ENCODE measurements at places on chromosomes 4 and X.

DNA sequence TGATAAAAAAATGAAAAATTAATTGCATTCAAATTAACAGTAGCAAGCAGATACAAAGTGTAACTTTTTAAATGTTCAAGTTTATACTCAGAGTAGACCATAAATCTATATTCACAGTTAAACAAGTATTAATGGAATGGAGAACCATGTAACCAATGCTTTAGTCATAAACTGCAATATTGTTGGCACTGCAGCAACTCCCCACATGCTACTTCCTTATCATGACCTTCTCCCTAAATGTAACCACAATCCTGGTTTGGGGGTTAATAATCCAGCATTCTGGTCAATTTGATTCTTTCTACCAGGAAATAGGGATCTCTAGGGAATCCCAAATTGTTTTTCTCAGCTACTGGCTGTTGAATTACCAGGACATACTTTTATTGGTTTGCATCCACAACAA, 223.9 kb upstream of the DCAF8L1 start:
- DNase-seq, result no peak

DNA sequence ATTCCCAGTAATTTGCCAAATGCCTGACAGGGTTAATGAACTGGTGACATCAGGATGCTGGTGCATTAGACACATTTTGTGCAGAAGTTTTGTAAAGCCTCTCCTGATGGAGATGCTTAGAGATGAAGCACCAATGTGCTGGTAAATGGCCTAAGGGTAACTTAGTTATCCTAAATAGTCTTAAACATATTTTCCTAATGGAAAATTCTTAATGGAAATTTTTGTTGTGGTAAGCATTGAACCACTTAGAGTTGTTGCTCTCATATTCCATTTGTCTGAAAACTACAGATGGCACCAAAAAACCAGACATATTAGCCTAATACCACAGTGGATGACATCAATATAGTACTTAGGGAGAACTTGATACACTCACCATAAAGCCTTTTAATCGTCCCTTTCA, 154.5 kb upstream of the ANK2 start:
- DNase-seq, result no peak

- DNase-seq, result no peak
Measured at GRCh38 chr4:61202638-61203435, 2.7 kb downstream of the ADGRL3 start.

- no peak for DNase-seq
Measured at GRCh38 chr4:161252520-161253141, 911.2 kb downstream of the FSTL5 start.

- no peak for DNase-seq
Measured at GRCh38 chr4:99221980-99222379, 2.9 kb upstream of the ADH6 start.
